ENCODE measurements at places on chromosomes 12 and 14.

GRCh38 chr14:87097015-87097414, 896.0 kb downstream of the GALC start:
- no peak for DNase-seq

GRCh38 chr14:93086441-93087055, 29.2 kb downstream of the ITPK1 start:
- DNase-seq, result no peak

DNA sequence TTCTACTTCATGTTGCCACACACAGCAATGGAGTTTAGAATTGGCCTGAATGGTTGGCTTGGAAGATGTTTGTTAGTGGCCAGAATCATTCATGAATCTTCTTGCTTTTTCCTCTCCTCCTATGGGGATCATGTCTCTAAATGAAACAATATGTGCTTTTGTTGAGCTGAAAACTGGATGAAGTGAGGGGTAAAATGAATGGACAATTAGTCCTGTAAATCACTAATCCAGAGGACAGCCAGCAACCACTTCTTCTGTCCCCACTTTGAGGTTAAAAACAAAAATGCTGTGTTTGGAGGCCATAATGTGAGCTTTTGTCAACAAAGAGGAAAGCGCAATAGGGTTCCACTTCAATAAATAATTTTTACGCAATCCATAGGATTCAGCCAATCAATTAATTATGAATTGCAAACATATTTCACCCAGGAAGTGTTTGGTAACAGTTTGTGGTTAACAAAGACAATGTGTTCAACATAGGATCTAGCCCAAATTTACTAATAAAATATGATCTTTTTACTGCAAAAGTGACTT, 30.3 kb upstream of the AMIGO2 start:
- no peak for DNase-seq

DNA sequence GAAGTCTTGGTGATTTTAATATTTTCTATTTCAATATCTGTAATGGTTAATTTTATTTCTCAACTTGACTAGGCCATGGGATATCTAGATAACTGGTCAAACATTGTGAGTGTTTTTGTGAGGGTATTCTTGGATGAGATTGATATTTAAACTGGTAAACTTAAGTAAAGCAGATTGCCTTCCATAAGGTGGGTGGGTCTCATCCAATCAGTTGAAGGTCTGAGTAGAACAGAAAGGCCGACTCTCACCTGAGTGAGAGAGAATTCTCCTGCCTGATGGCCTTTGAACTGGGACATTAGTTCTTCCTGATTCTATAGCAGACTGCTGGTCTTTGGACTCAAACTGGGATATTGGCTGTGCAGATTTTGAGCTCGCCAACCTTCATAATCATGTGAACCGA, 36.3 kb downstream of the OTOGL start:
- DNase-seq, result no peak

DNA sequence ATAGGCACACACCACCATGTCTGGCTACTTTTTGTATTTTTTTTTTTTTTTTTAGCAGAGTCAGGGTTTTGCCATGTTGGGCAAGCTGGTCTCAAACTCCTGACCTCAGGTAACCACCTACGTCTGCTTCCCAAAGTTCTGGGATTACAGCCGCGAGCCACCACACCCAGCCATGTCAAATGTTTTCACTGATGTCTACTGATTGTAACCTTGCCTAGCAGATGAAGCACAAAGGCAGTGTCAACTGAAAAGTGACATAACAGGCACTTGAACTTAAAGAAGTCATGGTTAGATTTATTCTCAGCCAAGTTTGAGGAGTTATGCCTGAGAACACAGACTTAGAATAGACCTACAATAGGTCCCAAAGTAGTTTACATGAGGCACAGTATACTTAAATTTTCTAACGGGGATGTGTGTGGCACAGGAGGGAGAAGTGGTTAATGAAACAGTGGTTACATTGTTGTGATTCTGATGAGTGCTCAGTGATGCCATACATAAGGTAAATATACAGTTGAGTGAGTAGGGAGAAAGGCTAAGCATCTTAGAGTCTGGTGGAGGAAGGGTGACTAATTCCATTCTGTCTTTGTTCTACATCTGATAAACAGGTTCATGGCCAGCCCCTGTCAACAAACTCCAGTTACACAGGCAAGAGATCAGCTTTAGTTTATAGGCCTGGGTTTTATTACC, 12.6 kb upstream of the RNASE4 start:
- no peak for DNase-seq

DNA sequence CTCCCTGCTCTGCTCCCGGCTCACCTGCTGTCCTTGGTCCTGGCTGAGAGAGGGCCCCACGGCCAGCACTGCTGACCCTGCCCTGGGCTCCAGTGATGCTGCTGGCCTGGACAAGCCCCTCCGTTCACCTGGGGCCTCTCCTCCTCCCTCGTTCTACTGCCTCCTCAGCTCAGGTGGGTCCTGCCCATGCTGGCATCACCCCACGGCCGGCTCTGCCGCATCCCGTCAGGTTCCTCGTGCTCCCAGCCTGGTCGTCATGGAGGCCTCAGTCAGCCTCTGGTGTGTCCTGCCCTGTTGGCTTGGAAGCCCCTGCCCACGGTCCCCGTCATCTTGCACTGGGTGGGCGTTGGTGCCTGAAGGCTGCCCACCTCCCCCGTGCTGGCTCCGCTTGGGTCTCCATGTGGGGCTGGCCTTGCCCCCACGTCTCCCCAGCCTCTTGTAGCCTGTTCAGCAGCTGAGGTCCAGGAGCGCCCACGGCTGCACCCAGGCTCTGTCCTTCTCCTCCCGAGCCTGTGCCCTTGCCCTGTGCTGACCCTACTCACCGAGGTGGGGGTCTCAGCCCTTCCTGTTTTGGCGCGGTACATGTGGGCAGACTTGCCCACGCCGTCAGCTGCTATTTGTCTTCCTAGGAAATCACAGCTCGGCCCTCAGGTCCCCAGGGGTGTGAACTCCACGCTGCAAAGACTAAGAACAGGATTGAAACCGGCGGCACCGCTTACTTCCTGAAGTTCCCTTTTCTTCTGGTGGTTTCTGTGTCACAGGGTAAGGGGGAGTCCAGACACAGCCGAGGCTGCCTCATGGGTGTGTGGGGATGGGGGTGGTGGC, 121.6 kb downstream of the TMEM121 start:
- DNase-seq, result no peak
